Spinal cord (tissue), 10 donors: ENCODE measurements at places on chromosomes 16 and 17. TPM values are rescaled to one million over a fixed set of nuclear protein-coding genes. Genes with fewer than 3 reads are reported as not detected.

Gene MRPS7
- 70.3 TPM for polyA plus RNA-seq

Gene MYO15A
- polyA plus RNA-seq = 6.8 TPM

Gene TNK1
- 4.6 TPM for polyA plus RNA-seq

Gene TBC1D3G
- not detected for polyA plus RNA-seq

Gene ITFG1
- 129 TPM for polyA plus RNA-seq

Gene PYDC1
- 0.86 TPM for polyA plus RNA-seq

Gene XAF1
- 17.3 TPM for polyA plus RNA-seq

Gene ZNF286A
- polyA plus RNA-seq = 39.8 TPM

Gene CCL17
- polyA plus RNA-seq = not detected

Gene NGFR
- polyA plus RNA-seq = 43.3 TPM
